Upper lobe of left lung (tissue), 6 donors: ENCODE measurements at places on chromosomes 7 and 10. TPM values are rescaled to one million over a fixed set of nuclear protein-coding genes. Genes with fewer than 3 reads are reported as not detected.

The PLAC9 gene
- total RNA-seq: 22.3 TPM

The CCDC172 gene
- total RNA-seq: not detected

The UNC5B gene
- total RNA-seq: 9.8 TPM

The MGAM2 gene
- 0.59 TPM for total RNA-seq

The TSPAN15 gene
- total RNA-seq: 59.7 TPM

The CNTNAP2 gene
- total RNA-seq: 0.44 TPM

The ANKRD2 gene
- 1.1 TPM for total RNA-seq

The GNGT1 gene
- total RNA-seq: not detected

The ZEB1 gene
- total RNA-seq: 17.8 TPM

The NKX6-2 gene
- total RNA-seq: not detected

The NPM3 gene
- total RNA-seq: 22.7 TPM

The TRPV6 gene
- 0.23 TPM for total RNA-seq

The NODAL gene
- not detected for total RNA-seq

The MRPS33 gene
- 12.3 TPM for total RNA-seq

The ANKRD61 gene
- not detected for total RNA-seq

The ATP6V0A4 gene
- 0.76 TPM for total RNA-seq

The AUTS2 gene
- total RNA-seq: 38.9 TPM

The BAMBI gene
- total RNA-seq: 14.3 TPM

The MAPK8 gene
- total RNA-seq: 56.6 TPM

The PAPOLB gene
- 0.23 TPM for total RNA-seq

The NPSR1 gene
- not detected for total RNA-seq

The HACD1 gene
- total RNA-seq: 26.5 TPM

The AMPH gene
- 3.3 TPM for total RNA-seq

The ADAM22 gene
- total RNA-seq: 3.2 TPM

The MASTL gene
- total RNA-seq: 6.7 TPM

The HECTD2 gene
- total RNA-seq: 8.0 TPM

The CLDN12 gene
- total RNA-seq: 30.9 TPM

The ZNF775 gene
- 5.6 TPM for total RNA-seq

The EPO gene
- not detected for total RNA-seq

The CCL24 gene
- total RNA-seq: 7.6 TPM

The SNX10 gene
- 78.6 TPM for total RNA-seq

The GRM3 gene
- not detected for total RNA-seq

The HOXA7 gene
- not detected for total RNA-seq

The PVRIG gene
- total RNA-seq: 1.9 TPM

The TAX1BP1 gene
- 66.8 TPM for total RNA-seq

The GIMAP4 gene
- total RNA-seq: 39.8 TPM

The DPP6 gene
- total RNA-seq: not detected

The NEBL gene
- total RNA-seq: 115 TPM

The GSTO2 gene
- 11.2 TPM for total RNA-seq

The NOS3 gene
- 7.7 TPM for total RNA-seq

The VGF gene
- total RNA-seq: not detected

The NSMCE4A gene
- total RNA-seq: 131 TPM

The MINDY4 gene
- 18.7 TPM for total RNA-seq

The MSS51 gene
- total RNA-seq: 4.3 TPM

The CUZD1 gene
- total RNA-seq: not detected

The CLRN3 gene
- total RNA-seq: 0.49 TPM

The CHN2 gene
- 13.7 TPM for total RNA-seq

The CHAT gene
- not detected for total RNA-seq
